Breast epithelium (tissue), 4 donors: ENCODE measurements at places on chromosomes 3 and 15. TPM values are rescaled to one million over a fixed set of nuclear protein-coding genes. Genes with fewer than 3 reads are reported as not detected.

GRCh38 chr15:38531509-38531908 is 33.1 kb downstream of the RASGRP1 start:
- DNase-seq: no peak

LMCD1 gene
- 105 TPM for total RNA-seq

GRCh38 chr15:65027593-65027992 is 1.8 kb downstream of the MTFMT start:
- DNase-seq: no peak

GRCh38 chr3:16060945-16061344 is 113.5 kb upstream of the GALNT15 start:
- no peak for DNase-seq

- DNase-seq: no peak
Observed at GRCh38 chr3:39639344-39640236, 169.8 kb upstream of the MYRIP start.

GRCh38 chr3:171317171-171317570 is 143.0 kb downstream of the TNIK start:
- DNase-seq: no peak

GRCh38 chr3:127377801-127378655 is 90.2 kb upstream of the PRR20G start:
- DNase-seq: no peak

DNA sequence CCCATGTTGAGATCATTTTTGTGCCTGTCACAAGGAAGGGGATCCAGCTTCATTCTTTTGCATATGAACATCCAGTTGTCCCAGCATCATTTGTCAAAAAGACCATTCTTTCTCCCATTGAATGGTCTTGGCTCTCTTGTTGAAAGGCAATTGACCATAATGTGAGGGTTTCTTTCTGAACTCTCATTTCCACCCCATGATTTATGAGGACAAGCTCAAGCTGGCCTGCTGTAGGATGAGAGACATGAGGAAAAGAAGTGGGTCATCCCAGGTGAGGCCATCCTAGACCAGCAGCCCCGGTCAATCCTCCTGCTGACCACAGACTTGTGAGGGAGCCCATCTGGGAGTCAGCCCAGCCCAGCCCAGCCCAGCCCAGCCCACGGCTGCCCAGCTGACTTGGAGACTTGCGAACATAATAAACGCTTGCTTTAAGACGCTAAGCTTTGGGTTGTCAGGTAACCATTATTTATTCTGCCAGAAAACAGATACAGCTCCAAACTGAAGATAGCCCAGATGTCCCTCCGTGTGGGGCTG is 69.0 kb downstream of the LINGO1 start:
- no peak for DNase-seq

- DNase-seq: no peak
Observed at GRCh38 chr15:31606194-31606669, 279.6 kb downstream of the KLF13 start.

HESX1 gene
- total RNA-seq: 0.48 TPM
